ENCODE measurements at places on chromosomes 12 and 14.

- DNase-seq, result no peak
These were observed 33.0 kb downstream of the MTHFD1 start for GRCh38 chr14:64421166-64421565.

DNA sequence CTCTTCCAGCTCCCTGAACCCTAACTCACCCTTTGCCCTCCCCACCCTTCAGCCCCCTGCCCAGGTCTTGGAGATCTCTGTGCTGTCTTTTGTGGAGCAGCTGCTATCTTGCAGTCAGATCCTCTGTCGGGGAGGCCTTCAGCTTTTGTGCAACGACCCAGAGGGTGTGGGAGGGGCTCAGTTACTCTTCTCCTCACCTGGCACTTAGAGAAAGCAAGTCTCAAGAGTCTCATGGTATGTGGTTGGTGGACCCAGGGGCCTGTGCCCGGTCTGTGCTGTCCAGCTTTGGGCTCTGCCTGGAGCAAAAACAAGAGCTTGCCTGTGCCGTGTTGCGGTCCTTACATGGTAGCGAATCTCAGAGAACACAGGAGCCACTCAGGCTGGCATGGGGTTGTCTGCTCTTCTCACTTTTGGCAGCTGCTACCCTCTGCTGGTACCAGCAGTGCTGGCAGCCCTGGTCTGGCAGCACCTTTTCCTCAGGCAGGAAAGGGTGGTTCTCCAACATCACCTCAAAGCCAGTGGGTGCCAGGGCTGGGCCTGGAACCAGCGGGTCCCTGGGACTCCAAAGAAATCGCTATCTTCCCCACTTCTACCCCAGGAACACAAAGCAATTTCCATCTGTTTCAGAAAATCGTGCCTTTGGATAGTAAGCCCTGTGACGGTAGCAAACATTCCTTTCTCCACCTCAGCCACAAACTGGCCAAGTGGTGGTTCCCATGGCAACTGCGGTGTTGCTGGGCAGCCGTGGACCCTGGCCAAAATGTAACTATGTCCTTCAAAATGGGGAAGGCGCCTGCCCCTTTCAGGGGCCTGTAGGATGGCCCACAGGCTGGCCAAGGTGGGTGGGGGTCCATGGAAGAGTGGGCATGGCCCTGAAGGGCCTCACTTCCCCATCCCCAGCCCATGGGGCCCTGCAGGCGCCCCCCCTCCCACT, 90.0 kb downstream of the RIN3 start:
- DNase-seq, result peak; percentile 20

DNA sequence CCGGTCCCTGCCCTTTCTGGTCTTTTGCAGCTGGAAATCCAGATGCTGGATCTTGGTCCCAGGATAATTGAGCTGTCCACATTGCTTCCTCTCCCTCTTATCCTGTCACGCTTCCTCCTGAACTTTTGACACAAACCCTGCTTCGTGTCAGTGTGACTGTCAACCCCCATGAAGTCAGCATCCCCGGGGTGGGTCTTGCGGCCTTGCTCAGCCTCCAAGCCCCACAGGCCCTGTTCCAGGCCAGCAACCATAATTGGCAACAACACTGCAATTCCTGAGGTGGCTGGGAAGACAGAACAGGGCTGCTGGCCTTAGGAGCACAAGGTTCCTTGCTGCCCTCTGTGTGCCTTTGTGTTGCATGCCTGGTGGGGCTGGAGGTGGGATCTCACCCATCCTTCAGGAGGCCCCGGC, 74.9 kb downstream of the NTF3 start:
- no peak for DNase-seq

DNA sequence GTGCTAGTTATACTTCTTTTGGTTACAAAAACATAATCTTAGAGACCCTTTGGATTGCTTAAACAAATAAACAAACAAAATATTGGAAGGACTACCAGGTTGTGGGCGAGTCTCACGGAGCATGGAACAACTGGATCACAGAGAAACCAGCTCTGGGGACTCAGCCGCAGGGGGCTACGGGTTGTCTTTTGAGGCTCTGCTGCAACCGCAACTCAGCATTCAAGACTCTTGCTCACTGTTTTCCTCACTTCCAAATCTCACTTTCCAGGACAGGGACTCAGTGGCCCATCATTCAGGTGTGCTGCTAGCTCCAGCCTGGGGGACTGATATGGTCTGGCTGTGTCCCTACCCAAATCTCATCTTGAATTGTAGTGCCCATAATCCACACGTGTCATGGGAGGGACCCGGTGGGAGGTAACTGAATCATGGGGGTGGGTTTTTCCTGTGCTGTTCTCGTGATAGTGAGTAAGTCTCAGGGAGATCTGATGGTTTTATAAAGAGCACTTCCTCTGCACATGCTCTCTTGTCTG, 14.0 kb upstream of the SERPINA4 start:
- no peak for DNase-seq

GRCh38 chr14:50619569-50620141, 48.5 kb downstream of the SAV1 start:
- no peak for DNase-seq

GRCh38 chr14:77674931-77675330, 32.9 kb downstream of the ALKBH1 start:
- DNase-seq, result no peak

DNA sequence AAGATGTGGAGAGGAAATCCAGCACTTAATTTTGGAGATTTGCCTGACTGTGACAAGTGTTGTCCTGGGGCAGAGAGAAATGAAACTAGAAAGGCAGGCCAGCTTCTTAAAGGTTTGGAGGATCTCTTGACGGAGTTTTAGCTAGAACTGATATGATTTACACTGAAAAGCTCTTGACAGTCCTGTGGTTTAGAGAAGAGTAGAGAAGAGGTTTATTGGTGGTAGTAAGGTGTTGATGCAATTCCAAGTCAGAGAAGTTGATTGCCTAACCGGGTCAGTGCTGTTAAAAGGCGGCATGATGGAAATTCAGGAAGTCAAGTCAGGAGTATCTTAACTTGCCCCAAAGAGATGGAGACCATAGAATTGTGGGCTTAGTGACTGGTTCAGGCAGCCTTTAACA, 89.0 kb upstream of the TRAF3 start:
- DNase-seq, result no peak

DNA sequence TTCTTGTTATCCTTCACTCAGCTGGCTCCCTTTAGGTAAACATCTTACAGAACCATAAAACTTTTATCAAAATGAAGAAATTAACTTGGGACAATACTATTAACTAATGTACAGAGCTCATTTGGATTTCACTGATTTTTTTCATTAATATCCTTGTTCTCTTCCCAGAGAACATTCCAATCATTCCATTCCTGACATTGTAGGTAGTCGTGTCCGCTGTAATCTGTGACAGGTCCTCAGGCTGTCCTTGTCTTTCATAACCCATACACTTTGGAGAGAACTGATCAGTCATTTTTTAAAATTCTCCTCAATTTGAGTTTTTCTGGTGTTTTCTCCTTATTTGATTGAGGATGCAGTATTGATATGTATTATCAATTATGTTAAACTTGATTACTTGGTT, 916.8 kb downstream of the GALC start:
- DNase-seq, result no peak

DNA sequence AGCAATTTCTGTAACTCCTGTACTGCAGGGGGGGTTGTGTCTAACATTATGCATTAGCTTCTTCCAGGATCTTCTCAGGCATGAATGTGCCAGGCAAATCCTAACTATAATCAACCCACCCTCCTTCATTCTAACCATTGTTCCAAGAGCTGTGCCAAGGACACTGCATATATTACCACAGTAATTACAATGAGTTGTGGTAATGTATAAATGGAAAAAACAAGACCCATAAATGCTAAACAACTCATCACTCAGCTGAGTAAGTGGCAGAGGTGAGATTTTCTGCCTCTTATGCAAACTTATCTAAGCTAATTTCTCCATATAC, 80.6 kb downstream of the PRKD1 start:
- DNase-seq, result no peak

DNA sequence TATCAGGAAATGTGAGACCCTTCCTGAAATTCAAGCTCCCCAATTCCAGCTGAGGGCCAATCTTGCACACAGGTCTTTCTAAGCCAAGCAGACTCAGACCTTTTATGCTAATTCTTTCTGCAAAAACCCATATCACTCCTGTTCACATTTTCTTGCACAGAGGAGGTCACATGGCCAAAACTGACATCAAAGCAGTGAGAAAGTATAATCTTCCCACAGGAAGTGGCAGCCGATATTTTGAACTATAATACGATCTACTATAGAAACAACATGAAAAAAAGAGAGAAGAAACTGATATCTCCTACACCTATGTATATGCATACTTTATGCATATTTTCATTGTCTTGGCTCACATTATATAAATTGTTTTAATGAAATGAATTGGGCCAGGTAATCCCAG, 132.9 kb upstream of the SSTR1 start:
- peak; percentile 17 for DNase-seq

DNA sequence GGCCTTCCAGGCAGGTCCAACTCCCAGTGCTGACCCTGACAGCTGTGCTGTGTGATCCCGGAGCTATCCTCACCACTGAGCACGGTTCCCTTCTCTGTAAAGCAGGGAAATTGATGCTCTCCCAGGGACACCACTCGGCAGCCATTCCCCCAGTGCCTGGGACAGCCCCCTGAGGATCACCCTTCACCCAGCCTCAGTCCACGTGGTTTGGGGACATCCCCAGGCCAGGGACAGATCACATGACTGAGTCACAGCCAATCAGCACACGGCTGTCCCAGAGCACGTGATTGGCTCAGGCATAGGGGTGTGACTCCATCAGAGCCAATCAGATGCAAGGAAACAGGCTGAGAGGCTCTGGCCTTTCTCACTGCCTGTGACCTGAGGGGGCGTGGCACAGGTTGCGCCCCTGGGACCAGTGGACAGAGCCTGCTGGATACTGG, 68.8 kb upstream of the SFSWAP start:
- no peak for DNase-seq

- DNase-seq, result peak; percentile 7
These were observed 86.9 kb upstream of the TTC7B start for GRCh38 chr14:90903101-90903500.

DNA sequence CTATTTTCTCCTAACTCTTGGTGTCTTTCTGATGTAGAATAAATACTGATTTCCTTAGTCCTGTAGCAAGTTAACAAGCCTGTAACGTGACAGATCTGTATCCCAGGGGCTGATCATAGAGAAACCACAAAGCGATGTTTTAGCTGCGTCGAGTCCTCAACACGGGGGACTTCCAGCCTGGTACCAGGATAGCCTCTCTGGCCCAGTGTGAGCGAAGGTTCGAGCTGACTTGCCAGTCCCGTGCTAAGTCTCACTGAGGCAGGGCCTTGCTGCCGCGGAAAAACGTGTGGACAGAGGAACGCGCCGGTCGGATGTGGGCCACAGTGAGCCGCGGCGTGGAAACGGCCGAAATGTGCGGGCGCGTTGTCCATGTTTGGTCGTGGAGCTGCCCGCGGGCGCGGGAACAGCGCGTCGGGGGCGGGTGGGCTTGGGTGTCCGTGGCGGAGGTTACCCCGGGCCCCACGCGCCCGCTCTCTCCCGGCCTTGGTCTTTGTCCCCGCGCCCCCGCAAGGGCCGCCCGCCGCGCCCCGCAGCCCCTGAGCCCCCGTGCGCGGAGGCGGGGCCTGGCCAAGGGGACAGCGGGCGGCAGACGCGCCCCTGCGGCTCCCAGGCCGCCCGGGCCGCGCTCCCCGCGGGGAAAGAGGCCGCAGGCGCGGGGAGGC, 531 bp upstream of the EML1 start:
- DNase-seq, result no peak

- no peak for DNase-seq
These were observed 9.0 kb upstream of the PCNX1 start for GRCh38 chr14:70898111-70898745.

DNA sequence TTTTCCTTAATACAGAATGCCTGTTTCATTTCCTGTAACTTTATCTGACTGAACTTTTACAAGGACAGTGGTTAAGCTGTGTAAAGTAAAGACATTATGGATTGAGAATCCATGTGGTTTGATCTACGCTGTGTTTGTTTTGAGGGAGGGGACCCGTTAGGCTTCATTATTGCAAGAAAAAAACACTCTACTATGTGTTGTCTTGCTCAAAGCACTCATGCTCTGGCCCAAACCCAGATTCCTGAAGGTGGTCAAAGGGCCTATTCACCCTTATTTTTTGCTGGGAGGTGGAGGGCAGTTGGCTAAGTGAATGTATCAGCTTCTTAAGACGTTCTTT, 11.9 kb downstream of the RNF10 start:
- no peak for DNase-seq

DNA sequence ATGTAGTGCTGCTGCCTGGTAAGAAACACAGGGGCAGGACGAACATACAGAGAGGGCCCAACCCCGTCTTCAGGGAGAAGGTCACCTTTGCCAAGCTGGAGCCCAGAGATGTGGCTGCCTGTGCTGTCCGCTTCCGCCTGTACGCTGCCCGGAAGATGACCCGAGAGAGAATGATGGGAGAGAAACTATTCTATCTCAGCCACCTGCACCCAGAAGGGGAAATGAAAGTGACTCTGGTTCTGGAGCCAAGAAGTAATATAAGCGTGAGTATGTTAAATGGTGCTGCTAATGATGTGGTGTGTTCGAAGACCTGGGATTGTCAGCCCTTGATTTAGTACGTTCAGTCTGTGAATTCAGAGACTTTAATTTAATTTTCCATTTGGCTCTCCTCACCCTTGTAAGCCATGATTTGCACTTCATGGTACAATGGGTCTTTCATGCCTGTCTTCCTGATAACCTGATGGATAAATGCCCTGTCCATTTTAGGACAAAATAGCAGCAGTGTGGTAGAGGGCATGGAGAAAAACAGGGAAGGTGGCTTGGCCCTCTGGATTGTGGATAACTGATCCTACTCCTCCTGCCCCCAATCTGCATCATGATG, 318.9 kb downstream of the SNAPC1 start:
- DNase-seq, result no peak

- DNase-seq, result no peak
These were observed 148.7 kb downstream of the BCL11B start for GRCh38 chr14:99123208-99123870.

- DNase-seq, result no peak
These were observed 95.2 kb downstream of the RBM19 start for GRCh38 chr12:113870890-113871289.

DNA sequence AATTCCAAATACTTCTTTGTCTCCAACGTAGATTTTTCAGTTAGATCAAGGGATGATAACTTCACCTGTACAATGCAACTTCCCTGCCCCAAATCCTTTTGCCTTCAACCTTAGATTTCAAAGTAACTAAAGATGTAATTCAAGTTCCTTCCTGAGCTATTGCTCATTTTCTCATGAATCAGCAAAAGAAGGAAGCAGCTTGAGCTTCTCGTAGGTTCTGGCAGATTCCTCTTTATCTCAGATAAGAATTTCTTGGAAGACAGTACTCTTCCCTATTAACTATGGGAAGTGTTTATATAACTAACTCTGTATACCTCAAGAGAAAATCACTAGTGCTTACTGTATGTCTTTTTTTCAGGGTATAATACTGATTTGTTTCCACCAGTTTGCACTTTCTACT, 203.8 kb downstream of the RASSF9 start:
- DNase-seq, result no peak

GRCh38 chr12:129385637-129385990, 518.2 kb downstream of the TMEM132D start:
- no peak for DNase-seq
